DMS53 (cell line): ENCODE measurements at places on chromosomes 1 and 21.

DNA sequence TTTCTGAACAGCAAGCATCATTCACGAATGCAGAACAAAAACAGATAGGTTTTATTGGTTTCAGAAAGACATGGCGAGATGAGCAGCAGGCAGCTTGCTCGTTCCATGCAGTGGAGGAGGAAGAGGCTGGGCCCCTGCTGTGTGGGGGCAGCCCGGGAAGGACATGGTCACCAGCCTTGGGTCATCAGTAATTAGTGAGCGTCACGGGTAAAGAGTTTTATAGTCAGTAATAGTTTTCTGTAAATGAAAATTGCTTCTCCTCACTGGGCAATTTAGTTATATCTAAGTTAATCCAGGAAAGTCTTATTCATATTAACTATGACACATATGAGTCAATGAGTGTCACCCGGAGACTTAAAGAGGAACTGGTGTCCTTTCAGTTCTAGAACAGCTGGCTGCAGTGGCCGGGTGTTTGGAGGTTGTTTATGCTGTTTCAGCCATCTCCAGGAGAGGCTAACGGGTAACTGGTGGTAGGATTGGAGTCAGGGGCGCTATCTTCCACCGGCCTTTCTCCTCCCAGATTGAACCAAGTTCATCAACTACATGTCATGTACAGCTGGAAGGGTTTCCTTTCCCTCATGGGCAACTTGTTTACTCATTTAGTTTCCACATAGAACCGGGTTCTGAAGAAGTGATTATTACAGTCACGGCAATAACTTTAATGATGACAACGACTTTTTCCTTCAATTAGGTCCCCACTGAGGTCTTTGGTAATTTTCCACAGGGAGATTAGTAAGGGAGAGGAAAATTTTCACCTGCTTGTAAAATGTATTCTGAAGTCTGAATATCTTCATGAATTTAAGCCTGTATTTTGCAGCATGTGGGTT lies 34.6 kb upstream of the SLC45A1 start:
- DNase-seq, result no peak

DNA sequence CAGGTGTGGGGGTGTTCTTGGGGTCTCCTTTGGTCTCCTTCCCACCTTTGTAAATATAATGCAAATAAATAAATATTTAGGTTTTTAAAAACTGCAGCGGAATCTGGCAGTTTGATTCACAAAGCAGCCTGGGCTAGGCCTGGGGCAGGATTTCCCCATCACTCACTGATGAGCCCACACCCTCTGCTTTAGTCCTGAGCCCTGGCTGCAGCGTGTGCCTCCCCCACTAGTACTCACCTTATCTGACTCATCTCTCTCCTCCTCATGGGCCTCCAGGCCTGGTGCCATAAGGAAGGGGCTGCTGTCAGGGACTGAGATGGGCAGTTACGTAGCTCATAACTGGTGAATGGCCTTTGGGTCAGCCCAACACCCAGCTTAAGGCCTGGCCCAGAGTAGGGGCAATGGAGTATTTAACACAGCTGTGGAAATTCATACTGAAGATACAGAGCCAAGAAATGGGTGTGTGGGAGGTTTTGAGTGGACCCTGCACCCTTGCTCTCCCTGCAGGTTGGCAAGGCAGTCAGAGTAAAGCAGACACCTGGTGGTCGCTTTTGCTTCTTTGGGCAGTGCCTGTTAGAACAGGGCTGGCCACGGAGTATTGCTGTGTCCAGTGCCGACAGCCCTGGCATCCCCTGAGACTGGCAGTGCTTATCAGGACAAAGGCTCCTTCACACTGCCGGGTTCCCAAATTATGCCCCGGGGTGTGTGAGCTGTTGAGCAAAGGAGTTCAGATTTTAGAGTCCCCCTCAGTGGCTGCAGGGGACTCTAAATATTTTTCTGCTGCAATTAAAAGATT lies 39.7 kb downstream of the AZIN2 start:
- no peak for DNase-seq

DNA sequence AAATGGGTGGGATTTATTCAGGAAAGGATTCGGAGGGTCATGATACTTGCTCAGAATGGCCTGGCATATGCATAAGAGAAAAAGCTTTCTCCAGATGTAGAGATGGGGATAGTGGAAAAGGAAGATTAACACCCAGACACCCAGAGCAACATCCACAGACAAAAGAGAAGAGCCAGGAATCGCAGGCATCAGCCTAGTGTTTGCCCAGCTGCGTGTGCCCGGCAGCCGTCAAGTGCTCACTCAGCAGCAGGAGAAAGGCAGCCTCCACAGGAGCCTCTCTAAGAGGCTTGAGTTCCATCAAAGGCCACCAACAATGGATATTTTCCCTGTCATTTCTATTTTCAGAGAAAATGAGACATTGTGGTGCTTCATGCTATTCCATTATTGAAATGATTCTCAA lies 54.7 kb downstream of the NTPCR start:
- DNase-seq, result peak; percentile 92

GRCh38 chr1:160837558-160838205 lies 25.0 kb downstream of the CD244 start:
- DNase-seq, result peak; percentile 14

DNA sequence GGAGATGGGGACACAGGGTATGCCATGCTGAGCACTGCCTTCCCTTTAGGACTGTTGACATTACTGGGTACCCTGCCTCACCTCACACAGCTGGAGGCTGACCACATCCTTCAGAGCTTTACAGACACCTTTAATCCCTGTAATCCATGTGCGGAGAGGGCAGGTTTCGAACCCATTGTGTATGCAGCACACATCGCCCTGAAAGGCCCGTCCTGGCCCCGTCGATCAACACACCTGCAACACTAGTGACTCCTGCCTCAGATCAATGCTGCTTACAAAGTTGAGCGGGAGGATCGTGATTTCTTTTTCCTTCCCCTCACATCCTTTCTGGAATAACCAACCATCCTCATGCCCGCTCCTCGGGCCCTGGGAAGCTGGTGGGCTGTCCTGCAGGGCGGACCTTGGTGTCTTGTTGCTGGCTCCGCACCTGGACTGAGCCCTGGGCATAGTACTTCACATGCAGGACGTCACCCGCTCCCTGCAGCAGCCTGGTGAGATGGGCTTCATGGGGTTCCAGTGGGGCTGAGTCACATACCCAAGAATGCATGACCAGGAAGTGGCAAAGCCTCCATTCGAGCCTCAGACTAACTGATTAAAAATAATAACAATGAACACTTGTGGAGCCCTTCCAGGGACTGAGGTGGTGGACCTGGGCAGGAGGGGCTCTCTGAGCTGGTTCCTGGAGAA lies 403.6 kb downstream of the PTPRU start:
- peak; percentile 18 for DNase-seq

DNA sequence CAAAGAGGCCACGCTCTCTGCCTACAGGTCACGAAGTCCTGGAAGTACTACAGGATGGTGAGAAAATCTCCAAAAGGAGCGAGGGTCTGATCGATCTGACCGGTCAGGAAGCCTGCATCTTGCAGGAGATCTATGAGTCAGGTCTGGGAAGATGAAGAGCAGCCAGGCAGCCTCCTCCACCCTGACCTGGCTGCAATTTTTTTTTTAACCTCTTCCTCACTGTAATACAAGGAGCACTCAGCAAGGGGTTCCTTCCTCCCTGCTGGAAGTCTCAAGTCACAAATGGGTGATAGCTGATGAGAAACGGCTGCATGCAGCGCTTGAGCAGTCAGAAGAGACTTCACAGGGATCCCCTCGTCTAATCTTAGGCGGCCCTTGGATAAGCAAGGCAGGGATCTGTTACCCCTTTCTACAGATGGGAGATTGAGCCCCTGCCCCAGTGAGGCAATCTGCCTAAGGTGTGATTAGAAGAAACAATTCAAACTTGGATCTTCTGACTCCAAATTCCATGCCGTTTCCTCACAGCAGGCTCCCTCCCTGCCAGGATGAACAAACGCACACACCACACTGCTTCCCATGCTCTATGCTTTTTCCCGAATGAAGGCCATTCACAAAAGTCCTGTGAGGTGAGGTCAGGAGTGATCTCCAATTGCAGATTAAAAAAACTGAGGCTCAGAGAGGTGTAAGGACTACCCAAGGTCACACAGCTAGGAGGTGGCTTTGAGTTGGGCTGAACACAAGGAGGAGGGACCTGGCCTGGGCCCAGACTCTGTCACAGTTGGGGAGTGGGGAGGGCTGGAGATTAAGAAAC lies 48.3 kb downstream of the ECE1 start:
- DNase-seq, result no peak

DNA sequence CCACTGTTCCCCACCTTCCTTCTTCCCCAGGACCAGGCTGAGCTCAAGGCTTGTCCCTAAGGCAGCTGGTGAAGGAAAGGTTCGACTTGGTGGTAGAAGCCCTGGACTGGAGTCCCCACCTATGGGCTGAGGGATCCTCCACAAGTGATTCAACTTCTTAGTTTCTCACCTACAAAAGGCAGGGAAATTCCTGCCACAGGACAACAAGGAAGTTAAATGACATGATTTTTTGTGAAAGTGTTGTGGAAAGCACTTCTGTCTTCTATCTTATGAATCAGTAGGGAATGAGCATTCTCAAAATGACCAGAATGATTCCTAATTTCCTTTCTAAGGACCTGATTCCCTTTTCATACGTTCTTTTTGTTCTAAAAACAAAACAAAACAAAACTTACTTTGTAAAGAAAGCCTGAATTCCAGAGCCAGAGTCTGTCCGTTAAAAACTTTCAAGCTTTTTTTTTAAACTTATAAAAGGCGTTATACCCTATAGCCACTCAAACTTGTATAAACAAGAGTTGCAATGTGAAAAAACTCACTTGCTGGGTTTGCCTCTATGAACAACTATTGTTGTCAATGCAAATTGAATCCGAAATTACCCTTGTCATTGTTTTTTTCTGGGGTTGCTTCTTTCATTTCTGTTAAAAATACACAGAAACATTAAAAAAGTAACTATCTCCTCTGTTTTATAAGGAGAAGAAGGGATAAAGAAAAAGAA lies 12.2 kb downstream of the KCNJ15 start:
- DNase-seq, result no peak

GRCh38 chr1:48216313-48216712 lies 6.2 kb upstream of the SLC5A9 start:
- DNase-seq, result no peak

- DNase-seq, result no peak
Observed at GRCh38 chr1:20932437-20932977, 145.4 kb upstream of the HP1BP3 start.

GRCh38 chr1:14924455-14925331 lies 228.9 kb upstream of the TMEM51 start:
- no peak for DNase-seq

GRCh38 chr1:186828611-186829454 lies at the start of gene PLA2G4A:
TSS of gene PLA2G4A (plus strand) at chr1:186828949. CDS start at chr1:186854355, 25,406 bp downstream.
- DNase-seq, result peak; percentile 25

GRCh38 chr1:238777551-238777950 lies 608.8 kb upstream of the CHRM3 start:
- no peak for DNase-seq

DNA sequence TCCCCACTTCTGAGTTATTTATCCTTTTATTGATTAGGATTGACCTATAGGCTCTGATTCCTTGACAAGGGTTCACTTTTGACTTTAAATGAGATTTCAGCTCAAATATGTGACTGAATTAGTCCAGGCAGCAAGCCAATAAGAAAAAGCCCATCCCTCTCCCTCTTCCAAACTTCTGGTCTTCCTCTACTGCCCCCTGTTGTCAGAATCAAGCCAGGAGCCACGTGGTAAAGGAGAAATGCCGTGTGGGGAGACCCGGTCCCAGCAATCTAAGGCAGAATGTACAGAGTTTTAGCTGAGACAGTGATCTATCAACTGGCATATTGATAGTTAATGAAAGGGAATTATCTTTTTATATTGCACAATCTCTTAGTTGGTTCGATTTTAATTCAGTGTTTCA lies 5.2 kb downstream of the ADAMTS5 start:
- peak; percentile 29 for DNase-seq

DNA sequence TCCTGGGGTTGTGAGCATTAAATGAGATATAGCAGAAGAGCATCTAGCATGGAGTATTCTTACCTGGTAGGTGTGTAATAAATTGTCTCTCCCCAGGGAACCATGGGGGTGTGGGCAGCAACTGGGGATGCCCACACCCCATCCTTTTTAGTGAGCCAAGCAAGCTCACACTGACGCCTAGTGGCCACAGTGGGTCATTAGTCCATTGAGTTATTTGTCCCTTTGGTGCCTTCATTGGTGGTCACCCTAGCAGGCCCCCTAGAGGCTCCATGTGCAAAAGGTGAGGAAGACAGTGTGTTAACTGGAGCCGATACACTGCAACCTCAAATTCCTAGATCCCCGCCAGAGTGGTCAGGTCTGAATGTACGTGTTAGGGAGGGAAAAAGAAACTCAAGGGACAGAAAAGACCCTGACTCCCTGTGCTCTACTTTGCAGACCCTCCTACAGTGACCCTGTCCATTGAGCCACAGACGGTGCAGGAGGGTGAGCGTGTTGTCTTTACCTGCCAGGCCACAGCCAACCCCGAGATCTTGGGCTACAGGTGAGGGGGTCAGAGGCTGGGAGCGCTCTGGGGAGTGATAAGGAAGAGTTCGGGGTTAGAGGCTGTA lies 93.3 kb upstream of the CD1D start:
- DNase-seq, result peak; percentile 81

DNA sequence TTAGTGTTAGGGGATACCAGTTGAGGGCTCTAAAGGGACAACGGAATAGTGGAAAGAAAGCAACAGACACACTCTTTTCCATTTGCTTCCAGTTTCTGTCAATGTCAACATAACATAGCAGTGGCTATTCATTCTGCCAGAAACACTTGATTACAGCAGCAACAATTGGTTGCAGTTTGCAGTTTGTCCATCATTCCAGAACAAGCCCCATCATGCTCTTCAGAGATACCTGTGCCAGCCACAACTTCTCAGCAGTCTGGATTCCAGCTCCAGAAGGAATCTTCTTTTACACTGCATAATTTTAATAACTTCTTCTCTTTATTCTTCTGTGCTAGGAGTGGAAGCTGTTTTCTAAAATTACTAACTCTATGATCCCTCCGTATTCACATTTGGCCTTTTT lies 1521.4 kb downstream of the PLA2G4A start:
- DNase-seq, result no peak

DNA sequence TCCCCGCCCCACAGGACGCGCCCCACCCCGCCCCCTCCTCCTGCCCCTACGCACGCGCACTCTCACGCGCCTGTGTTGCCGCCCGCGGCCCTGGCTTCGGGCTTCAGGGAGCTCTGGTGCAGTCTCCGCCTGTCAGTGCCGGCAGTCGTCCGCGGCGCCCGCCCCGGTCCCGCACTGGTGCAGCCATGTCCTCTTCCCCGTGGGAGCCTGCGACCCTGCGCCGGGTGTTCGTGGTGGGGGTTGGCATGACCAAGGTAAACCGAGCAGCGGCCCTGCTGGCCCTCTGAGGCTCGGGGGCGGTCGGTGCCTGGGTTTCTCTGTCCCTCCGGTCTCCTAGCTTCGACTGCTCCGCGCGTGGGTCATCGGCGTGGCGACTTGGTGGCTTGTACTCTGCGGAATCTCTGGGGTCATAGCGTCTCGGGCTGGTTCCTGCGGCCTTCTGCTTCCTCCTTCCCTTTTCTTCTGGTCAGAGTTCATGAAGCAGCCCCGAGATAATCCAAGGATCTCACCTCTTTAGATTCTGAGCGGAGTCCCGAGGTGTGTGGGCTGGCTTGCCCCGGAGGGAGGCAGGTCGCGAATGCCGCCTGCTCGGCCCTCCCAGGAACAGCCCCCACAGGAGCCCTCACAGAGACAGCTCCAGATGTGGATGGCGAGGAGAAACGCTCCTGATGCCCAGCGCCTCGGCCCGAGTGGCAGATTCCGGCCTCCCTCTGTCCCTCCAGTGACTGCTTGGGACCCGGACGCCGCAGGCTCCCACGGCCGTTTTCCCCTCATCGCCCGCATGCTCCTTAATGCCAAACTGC lies at the start of gene SCP2:
Gene SCP2, plus strand, starts transcription at position 65 of the 803 bp plus-strand sequence. Its CDS starts 121 bp downstream, at position 186.
- DNase-seq, result peak; percentile 94
